B cell (primary cell): ENCODE measurements at places on chromosomes 5 and 9. TPM values are rescaled to one million over a fixed set of nuclear protein-coding genes. Genes with fewer than 3 reads are reported as not detected.

DNA sequence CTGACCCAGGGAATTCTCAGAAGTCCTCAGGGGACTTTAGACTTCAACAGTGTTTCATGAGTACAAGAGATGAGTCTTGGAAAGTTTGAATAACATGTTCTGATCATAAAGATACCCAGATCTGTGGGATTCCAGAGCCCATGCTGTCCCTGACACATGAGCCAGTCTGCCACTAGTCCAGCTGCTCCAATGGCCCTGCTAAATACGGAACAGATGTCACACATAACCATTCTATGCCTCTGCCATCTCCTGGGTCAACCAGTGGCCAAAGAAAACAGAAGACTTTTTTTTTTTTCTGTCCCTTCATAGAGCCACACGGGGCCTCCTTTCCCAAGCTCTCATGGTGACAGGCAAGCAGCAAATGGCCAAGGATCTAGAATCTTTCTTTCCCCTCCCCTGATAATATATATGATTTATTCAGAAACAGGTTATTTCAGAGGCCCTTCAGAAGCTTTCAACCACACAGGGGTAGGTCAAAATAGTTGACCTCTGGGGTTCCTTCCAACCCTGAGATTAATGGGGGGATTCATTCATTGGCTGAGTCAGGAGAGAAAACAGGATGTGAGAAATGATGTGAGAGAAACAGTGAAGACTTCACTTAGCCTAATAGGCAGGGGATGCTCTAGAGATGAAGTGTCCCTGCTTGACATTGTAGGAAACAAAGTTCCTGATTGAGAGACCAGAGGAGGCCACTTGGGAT lies 367.7 kb downstream of the CDK5RAP2 start:
- no peak for DNase-seq

GRCh38 chr5:173452119-173452905 lies 124.1 kb upstream of the STC2 start:
- no peak for DNase-seq

DNA sequence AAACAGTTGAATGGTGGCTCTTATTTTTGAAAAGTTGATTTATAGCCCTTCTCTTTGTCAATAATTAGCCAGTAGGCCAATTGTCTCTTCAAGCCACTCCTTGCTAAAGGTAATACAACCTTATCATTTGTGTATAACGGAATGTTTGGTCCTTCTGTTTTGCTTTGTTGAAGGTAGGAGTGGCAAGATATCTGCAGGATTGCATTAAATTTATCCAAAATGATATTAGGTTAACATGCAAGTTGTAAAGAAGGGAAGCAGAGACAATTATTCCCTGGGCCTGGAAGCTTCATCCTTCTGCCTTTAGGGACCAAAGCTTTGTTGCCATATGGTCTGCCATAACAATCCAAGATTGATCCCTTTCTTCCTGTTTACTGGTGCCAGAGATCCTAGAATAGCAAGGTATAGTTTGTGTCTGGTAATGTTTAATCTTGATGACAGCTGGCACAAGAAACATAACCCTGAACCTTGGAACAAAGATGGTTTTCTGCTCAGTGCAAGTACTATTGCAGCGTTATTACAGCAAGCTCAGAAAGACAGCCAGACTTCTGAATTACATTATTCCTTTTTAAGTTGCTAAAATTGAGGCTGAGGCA lies 15.5 kb upstream of the FSD1L start:
- DNase-seq: no peak

DNA sequence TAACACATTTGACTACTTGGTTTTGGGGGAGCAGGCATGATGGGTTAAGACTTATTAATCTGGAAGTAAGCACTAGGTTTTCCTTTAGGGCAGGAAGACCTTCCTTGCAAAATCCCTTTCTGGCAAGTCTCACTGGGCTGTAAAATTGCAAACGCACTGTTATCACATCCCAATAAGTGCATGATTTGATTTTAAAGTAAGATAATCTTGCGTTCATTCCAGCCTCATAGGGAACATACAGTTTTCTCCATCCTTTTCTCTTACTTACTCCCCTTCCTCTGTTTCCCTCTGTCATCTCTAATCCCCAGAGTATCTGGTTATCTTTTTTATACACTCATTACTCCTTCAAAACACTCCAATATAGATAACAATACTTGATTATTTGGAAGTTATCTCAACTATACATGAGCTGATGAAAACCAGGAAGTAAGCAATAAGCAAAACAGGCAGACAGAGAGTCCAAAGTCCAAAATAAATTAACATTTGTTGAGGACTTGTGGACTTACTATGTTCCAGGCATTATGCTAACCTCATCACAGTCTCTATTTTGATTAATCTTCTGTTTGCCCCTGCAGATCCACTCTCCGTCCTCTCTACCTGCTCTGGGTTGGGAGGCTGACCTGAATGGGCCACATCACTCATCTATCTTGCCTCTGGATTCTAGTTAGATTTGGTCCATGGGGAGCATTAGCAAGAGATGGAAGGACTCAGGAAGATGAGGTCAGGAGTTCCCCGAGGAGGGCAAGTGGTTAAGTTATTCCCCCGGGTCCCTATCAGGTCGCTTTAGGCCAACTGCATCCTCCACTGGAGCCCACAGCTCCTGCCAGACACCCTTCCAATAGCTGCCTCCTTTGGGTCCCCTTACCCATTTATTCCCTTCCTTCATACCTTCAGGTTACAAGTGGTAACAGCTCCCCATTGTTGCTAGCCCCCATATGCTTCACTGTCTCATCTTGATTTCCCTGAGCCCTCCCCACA lies 60.2 kb downstream of the SLC22A5 start:
- DNase-seq: no peak

The BTNL8 gene
- not detected in 2 replicates for total RNA-seq

DNA sequence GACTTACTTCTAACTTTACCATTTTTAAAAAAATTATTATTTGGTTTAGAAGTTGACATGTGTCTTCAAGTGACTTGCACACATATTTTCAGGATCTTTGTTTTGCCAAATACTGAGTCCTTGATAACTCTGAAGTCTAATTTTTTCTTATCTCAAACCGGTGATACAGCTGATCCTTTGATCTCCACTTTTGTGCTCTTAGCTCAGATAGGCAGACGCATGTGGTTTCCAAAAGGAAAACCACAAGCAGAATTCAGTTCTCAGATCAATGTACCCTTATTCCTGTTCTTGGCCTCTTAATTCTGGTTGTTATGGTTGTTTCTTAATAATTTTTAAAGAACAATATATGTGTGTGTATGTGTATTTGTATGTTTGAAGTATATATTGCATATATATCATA lies 238.3 kb upstream of the EDIL3 start:
- no peak for DNase-seq

DNA sequence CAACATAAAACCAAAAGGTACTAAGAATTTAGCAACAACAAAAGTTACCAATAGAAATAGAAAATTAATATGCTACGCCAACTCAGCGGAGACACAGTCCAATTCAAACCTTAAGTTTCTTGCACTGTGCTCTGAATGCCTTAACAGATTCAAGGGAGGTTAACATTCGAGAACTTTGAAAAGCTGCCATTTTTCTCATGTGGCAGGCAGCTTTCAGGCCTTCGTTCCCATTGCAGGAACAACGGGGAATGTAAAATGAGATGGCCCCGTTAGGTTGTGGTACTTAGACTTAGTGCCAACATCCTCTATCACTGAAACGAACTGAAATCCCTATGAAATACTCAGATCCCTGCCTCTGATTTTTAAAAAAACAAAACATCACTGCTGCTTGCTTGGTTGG lies 22.4 kb downstream of the FNBP1 start:
- no peak for DNase-seq

DNA sequence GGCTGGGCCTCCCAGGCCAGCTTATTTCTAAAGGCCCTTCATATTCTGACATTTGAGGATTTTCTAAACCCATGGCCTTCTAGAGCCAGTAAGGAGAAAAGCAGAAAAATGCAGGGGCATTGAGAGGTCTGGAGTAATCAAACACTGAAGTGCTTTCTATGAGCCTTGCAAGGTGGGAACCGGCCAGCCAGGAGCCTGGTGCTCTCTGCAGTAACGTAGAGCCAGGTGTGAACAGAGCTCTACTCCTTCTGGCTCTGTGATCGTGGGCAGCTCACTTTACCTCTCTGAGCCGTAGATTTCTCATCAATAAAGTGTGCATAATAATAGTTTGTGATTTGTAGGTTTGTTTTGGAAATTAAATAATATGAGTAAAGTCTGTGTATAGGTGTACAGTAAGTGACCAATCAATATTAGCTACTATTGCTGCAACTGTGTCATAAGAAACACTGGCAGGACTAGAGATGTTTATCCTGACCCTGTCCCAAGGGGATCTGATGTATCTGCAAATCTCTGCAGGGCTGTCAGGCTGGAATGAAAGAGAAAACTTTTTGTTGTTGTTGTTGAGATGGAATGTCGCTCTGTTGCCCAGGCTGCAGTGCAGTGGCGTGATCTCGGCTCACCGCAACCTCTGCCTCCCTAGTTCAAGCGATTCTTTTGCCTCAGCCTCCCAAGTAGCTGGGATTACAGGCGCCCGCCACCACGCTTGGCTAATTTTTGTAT lies 2.7 kb downstream of the SYNPO start:
- DNase-seq: no peak

The BAAT gene
- not detected in 2 replicates for total RNA-seq

The ITGA1 gene
- total RNA-seq: 0.05 and 0.74 TPM in 2 replicates

DNA sequence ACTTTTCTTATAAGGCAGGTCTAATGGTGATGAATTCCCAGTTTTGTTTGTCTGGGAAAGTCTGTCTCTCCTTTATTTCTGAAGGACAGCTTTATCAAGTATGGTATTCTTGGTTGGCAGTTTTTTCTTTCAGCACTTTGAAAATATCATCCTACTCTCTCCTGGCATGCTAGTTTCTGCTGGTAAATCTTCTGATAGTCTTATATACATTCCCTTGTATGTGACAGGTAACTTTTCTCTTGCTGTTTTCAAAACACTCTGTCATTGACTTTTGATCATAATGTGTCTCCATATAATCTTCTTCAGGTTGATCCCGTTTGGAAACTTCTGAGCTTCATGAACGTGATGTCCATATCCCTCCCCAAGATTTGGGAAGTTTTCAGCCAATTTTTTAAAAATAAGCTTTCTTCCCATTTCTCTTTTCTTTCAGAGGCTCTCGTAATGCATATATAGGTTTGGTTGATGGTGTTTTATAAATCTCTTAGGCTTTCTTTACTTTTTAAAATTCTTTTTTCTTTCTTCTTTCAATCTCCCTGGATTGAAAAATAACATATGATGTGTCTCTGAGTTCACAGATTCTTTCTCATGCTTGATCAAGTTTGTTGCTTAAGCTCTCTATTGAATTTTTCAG lies 22.5 kb upstream of the GRAMD2B start:
- no peak for DNase-seq

- no peak for DNase-seq
These were observed 53.9 kb downstream of the OSTF1 start for GRCh38 chr9:75142202-75142601.

DNA sequence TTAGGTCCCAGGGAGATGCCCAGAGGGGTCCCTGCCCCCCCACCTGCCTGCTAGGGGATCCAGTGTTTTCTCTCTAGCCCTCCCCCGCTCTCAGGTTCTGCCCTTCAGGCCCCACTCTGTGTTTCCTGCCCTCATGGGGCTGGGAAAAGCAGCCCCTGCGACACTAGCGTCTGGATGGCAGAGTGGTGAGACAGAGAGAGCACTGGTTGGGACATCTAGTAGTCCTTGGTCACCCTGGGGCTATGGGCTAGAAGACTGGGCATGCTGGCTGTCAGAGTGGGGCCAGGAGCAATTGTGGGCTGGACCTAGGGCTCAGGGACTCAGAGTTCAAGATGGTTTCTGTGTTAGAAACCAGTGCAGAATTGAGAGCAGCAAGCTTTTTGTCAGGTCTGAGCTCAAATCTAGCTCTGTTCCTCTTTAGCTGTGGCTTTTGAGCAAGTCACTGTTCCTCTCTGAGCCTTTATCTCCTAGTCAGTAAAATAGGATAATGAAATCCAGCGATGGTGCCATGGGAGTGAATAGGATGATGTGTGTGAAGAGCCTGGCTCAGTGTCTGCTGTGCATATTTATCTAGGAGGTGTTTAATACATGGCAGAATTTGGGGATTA lies 39.0 kb downstream of the RGS3 start:
- DNase-seq: no peak

The TRAF1 gene
- total RNA-seq: 12.2 and 13.1 TPM in 2 replicates

DNA sequence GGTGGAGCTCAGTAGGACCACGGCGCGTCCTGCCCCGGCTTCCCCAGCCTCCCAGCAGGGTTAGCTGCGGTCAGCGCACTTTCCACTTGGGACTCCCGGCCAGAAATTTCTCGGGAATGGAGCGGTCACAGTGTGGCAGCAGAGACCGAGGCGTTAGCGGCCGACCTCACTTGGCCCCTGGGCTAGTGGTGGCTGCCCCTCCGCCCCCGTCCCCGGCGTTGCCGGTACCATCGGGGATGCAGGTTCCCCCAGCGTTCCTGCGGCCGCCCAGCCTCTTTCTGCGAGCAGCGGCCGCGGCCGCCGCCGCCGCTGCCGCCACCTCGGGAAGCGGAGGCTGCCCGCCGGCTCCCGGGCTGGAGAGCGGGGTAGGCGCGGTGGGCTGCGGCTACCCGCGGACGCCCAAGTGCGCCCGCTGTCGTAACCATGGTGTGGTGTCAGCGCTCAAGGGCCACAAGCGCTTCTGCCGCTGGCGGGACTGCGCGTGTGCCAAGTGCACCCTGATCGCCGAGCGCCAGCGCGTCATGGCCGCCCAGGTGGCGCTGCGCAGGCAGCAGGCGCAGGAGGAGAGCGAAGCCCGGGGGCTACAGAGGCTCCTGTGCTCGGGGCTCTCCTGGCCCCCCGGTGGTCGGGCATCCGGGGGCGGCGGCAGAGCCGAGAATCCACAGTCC lies 460 bp downstream of the DMRTA1 start:
- peak; percentile 64 for DNase-seq

GRCh38 chr9:136542241-136543040 lies 3.4 kb downstream of the NOTCH1 start:
- no peak for DNase-seq

DNA sequence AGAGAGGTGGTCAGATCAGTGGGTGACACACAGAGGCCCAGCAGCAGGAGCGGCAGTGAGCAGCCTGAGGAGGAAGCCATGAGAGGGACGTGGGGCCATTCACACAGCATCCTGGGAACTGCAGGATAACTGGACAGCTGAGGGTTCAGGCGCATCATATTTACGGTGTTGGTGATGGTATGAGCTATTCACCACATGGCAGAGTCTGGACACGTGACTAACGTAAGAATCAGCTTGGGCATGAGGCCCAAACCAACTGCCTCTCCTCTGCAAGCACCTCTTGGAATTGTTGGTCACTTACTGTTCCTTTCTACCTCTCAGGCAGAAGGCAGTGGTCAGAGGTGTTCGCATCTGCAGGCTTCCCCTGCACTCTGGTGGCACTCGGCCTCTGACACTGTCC lies 141.1 kb downstream of the ENTREP1 start:
- DNase-seq: no peak

The PCDHA5 gene
- total RNA-seq: not detected in 2 replicates

The PRR16 gene
- 0.27 TPM in 1 of 2 replicates, not detected in the other for total RNA-seq

The DNAH5 gene
- not detected in 2 replicates for total RNA-seq
